HS-5 (cell line): ENCODE measurements at places on chromosomes 13 and 19.

- no peak for DNase-seq
These were observed 890 bp upstream of the ZNF611 start for GRCh38 chr19:52735734-52736133.

DNA sequence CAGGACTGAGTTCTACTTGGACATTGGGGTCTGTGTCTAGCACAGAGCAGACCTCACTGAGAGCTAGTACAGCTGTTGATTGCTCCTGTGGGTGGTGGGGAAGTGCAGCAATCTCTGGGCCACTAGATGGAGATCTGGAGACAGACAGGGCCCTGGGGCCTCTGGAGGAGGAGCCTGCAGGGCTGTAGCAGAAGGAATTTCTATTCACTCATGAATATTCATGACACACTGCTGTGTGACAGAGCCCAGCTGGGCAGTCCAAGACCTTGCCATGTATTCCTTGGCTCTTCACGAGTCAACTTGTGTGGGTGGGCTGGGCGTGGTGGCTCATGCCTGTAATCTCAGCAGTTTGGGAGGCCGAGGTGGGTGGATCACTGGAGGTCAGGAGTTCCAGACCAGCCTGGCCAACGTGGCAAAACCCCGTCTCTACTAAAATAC, 37.5 kb downstream of the SUGP2 start:
- DNase-seq: peak; percentile 54

GRCh38 chr19:49497047-49497788, 984 bp downstream of the RPS11 start:
- no peak for DNase-seq

- DNase-seq: no peak
These were observed 758 bp upstream of the CACNG7 start for GRCh38 chr19:53908106-53908934.

- DNase-seq: peak; percentile 82
These were observed 5.8 kb downstream of the KLF2 start for GRCh38 chr19:16330368-16330801.

GRCh38 chr19:10353793-10354391, 14.5 kb upstream of the ICAM3 start:
- DNase-seq: no peak

- no peak for DNase-seq
These were observed 79.5 kb downstream of the KCTD15 start for GRCh38 chr19:33876192-33876591.

DNA sequence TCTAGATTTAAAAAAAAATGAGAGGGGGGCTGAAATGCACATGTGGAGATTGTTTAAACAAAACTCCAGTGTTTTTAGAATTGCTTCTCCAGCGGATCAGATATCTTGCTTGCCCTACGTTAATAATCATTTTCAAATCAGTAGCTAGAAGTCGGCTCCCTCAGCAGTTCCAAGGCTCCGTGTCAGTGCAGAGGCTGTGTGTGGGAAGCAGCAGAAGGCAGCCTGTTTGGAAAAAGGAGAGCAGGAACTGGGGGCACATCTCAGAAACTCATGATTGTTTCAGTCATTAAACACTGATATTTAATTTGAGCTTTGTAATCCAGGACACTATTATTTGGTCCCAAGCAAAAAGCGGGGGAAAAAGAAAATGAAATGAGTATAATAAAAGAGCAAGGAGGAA, 50.9 kb downstream of the SOX21 start:
- DNase-seq: no peak

DNA sequence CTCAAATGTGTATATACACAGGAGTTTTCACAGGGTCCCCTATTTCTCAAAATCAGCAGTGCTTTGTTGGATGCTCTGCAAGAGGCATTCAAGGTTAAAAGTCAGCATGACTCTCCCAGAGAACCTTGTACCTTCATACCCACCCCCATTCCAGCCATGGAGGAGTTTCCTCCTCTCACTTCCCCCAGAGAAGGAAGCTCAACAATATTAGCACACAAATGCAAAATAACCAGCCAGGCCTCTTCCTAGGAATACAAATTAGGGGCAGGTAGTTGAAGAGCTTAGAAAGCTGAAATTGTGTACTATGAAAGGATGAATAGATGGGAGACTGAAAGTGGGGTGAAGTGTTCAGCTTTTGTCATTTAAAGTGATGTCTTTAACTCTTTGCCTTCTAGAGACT, 43.8 kb downstream of the SPRY2 start:
- DNase-seq: no peak

- no peak for DNase-seq
These were observed 52.4 kb downstream of the LATS2 start for GRCh38 chr13:21009036-21009435.

DNA sequence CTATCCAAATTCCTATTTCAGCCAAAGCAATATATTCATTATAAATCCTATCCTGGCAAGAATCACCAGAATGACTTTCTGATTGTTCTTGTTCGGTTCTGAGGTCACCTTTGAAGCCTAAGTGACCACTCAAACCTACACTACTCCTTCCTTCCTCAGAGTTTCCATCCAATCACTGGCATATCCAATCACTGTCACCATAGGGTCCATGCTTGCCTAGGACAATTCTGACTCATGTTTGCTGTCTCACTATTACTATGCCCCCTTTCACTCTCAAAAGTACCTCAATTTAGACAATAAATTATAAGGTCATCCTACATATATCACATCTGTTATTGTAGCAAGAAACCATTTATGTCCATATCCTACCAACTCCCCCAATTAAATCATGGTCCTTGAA, 58.9 kb downstream of the UBL3 start:
- no peak for DNase-seq

GRCh38 chr19:460877-461720, at the start of gene SHC2:
Gene SHC2 (minus strand): TSS chr19:461033. CDS start chr19:460996, 37 bp downstream.
- DNase-seq: no peak

DNA sequence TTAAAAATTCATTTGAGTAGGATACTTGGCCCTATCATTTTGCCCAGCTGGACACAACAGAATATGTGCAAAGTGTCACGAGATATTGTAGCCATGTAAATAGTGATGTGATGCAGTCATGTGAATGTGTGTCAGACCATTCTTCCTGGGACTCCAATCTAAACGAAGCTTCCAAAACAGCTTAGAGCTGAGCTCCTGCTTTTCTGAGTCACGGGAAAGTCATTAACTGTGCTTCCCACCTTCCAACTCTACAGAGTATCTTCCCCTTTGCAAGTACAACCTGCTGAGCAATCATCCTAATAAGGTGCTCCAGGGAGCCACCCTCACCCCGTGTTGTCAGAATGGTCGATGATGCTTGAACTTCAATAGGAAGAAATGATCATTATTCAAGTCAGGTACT, 294.7 kb downstream of the MYO16 start:
- no peak for DNase-seq

GRCh38 chr13:47632311-47632710, 368.8 kb downstream of the SUCLA2 start:
- no peak for DNase-seq

DNA sequence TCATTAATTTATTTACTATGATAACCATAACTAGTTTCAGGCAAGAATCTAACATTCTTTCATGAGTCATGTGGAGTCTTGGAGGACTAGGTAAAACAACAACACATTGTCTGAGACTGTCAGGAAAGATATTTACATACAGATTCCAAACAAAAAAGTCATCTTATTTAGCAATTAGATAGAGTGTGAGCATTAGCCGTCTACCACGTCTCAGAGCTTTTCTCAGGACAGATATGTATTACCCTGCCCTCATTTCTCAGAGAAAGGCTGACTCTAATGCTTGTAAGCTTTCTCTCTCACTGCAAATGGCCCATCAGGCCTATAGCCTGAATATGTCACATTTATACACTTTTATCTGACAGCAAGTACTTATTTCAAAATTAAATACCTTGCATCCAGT, 312.1 kb upstream of the PCDH20 start:
- peak; percentile 2 for DNase-seq

DNA sequence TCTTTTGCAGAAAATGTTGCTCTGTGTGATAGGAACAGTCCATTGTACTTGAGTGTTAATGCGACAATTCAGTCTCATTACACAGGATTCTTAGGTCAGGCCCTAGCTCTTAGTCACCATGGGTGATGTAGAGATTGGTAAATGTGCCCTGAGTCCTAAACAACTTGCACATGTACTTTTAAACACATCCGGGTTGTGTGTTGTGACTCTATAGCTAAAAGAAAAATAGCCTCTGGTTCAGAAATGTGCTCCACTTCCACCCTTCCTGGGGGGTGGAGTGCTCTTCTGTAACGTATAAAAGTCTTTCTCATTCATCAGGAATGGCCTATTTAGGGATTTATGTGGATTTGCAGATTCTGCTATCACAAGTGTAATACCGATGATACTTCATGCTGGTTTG, 5.2 kb downstream of the SPATA13 start:
- DNase-seq: no peak
